ENCODE measurements at places on chromosomes 13 and 19.

DNA sequence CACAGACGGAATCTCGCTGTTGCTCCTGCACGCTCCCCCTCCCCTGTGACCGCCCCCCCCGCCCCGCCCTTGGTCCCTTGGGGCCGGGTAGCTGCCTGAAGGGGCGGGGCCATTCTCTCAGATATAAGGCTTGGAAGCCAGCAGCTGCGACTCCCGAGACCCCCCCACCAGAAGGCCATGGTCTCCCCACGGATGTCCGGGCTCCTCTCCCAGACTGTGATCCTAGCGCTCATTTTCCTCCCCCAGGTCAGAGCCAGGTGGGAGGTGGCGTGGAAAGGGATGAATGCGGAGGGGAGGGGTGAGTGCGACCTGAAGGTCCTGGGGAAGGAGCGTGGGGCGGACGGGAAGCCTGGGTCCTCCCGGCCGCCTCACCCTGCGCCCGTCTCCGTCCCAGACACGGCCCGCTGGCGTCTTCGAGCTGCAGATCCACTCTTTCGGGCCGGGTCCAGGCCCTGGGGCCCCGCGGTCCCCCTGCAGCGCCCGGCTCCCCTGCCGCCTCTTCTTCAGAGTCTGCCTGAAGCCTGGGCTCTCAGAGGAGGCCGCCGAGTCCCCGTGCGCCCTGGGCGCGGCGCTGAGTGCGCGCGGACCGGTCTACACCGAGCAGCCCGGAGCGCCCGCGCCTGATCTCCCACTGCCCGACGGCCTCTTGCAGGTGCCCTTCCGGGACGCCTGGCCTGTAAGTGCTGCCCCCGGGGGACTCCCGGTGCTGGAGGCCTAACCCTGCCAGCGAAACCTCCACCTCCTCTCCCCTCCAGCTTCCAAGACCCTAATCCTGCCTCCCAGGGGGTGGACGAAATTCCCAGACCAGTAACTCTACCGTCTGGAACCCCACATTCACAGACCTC lies at the start of gene DLL3:
Gene DLL3, plus strand, starts transcription at position 150 of the 845 bp plus-strand sequence. Its CDS starts 28 bp downstream, at position 178.
- no peak for DNase-seq

GRCh38 chr13:102369302-102369701 lies 32.5 kb downstream of the FGF14 start:
- no peak for DNase-seq

DNA sequence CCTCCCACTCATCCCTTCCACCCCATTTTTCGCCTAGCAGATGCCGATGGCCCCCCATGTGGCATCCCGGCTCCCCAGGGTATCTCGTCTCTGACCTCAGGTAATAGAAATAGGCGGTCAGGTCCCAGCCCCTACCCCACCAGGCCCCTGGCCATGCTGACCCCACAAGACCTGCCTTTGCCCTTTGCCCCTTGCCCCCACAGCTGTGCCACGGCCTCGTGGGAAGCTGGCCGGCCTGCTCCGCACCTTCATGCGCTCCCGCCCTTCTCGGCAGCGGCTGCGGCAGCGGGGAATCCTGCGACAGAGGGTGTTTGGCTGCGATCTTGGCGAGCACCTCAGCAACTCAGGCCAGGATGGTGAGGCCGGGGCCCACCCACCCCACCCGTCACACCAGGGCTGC lies 5.4 kb downstream of the ARHGAP33 start:
- no peak for DNase-seq

- no peak for DNase-seq
Measured at GRCh38 chr13:35860661-35861060, 270.5 kb downstream of the DCLK1 start.

- no peak for DNase-seq
Measured at GRCh38 chr13:113460064-113460555, 6.8 kb upstream of the ADPRHL1 start.

GRCh38 chr13:46320406-46320805 lies 66.6 kb downstream of the RUBCNL start:
- no peak for DNase-seq

GRCh38 chr13:34277936-34278335 lies 460.0 kb downstream of the RFC3 start:
- DNase-seq, result no peak

- no peak for DNase-seq
Measured at GRCh38 chr13:47647001-47647400, 354.1 kb downstream of the SUCLA2 start.

- no peak for DNase-seq
Measured at GRCh38 chr19:38944981-38945506, 14.3 kb downstream of the MRPS12 start.

DNA sequence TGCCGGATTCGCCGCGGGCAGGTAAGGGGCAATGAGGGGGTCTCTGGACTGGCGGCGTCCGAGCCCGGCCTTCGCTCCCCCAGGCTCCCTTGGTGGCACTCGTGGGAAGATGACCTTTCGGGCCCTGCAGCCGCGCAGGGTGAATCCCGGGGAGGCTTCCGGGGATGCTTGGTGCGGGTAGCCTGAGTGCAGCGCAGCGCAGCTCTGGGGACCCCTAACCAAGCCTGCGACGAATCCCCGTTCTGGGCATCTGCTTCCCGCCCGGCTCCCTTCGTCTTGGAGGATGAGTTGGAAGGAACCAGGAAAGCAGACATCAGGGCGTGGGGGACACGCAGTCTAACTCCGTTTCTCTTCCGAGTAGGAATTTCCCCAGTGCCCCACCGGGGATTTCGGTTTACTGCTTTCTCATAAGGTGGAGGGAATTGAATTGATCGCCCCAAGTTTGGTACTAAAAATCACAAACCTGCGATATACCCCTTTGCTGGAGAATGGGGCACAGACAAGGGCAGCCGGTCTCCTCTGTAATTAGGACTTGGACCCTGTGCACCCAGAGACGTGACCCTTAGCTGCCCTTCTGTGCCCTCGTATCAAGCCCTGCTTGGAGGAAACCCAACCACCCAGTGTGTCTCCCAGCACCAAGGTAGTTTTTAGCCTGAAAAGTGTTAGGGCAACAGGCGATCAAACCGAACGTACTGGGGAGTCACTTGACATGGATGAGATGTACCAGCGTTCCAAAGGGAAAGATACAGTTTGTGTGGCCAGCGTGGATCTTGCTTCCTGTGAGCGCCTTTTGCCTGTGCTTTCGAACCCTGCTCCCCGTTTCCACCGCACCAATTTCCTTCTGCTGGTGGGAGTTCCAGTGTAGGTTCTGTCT lies 1.0 kb downstream of the GPC5 start:
- no peak for DNase-seq

DNA sequence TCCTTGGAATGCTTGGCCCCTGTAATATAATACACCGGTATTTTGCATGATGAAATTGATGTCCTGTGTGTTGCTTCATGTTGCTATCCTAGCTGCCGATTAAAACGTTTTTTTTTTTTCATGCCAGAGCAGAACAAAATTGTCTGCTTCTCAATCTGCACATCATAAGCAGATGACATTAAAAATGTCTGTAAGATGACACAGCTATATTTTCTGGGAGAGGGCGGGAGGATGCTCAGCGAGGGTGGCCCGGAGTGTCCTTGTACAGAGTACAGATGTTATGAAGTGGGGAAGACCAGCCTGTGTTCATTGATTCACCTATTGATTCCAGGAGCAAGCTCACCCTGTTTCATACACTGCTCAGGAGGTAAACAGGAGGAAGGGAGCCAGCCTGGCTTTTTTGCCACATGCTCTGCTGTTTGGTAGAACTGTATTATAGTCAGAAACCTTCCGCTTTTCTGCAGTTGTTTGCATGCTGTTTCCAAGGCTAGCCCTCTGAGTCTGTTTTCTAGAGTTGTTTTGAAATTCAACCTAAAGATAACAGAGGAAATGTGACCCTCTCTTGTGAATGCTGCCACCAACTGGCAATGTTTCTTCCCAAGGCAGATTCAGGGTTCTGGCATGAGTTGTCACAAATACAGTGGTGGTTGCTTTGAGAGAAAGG lies 4.7 kb upstream of the IRS2 start:
- DNase-seq, result no peak

GRCh38 chr19:18478545-18479311 lies 40.8 kb upstream of the ISYNA1 start:
- DNase-seq, result peak; percentile 74

DNA sequence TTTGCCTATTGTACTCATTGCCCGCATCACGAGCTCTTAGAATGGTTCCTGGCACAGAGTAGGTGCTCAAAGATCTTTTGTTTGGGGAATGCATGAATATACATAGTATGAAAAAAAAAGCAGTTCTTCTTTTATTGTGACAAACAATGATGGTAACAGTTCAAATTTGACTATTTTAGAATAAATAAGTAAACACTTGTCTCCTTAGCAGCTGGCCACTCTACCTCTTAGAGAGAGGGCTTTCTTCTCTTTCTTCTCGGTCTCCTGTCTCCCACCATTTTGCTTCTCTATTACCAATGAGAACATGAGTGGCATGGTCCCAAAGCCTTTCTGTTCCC lies 639 bp upstream of the SLAIN1 start:
- DNase-seq, result no peak

DNA sequence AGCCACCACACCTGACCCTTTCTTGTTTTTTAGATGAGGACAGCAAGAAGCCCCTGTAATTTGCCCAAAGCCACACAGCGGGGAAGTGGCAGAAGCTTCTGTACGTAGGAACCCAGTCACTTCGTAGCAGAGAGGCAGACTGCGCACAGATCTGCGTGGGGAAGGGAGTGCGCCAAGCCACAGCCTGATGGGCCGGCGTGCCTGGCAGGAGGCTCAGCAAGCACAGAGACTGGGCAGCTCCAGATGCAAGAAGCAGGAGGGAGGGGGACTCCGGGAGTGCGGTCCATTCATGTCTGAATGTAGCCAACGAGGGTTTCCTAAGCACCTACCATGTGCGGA lies 347 bp upstream of the TJP3 start:
- DNase-seq, result no peak

DNA sequence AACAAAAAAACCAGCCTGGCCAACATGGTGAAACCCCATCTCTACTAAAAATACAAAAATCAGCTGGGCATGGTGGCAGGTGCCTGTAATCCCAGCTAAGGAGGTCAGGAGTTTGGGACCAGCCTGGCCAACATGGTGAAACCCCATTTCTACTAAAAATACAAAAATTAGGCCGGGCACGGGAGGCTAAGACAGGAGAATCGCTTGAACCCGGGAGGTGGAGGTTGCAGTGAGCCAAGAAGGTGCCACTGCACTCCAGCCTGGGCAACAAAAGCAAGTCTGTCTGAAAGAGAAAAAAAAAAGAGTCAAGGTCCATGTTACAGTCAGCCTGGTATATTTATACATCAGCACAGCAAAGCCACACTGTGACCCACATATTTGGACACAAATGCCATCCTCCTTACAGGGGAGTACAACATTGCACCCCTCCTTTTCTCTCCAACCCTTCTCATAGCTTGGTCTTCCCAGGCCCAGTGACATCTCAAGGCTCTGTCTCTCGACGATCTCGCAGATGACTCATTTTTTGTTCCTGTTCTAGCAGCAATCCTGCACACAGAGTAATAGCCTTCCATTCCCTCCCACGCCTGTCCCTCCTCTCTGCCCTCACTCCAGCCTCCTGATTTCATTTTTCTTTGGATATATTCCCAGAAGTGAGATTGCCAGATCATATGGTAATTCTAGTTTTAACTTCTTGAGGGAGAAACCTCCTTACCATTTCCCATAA lies 21.0 kb upstream of the DPP9 start:
- no peak for DNase-seq

DNA sequence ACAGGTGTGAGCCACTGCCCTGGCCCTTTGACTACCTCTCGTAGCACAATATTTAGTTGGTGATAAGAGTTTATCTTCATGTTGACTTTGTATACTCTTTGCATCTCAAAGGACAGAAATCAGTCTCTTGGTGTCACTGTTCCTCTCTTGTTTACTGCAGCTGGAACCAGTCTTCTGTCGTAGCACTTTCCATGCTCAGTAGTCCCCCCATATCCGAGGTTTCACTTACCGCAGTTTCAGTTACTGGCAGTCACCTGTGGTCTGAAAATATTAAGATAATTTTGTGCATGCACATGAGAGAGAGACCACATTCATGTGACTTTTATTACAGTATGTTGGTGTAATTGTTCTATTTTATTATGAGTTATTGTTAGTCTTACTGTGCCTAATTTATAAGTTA lies 49.1 kb downstream of the WASF3 start:
- DNase-seq, result no peak

Measured in stimulated activated CD4-positive, alpha-beta T cell treated with anti-CD3 and anti-CD28 coated beads, Interleukin-15, amount 100 ng/mL, for 48 hours (primary cell).